Activated CD8-positive, alpha-beta memory T cell treated with anti-CD3 and anti-CD28 coated beads for 24 hours (primary cell): ENCODE measurements at places on chromosomes 12 and 14.

DNA sequence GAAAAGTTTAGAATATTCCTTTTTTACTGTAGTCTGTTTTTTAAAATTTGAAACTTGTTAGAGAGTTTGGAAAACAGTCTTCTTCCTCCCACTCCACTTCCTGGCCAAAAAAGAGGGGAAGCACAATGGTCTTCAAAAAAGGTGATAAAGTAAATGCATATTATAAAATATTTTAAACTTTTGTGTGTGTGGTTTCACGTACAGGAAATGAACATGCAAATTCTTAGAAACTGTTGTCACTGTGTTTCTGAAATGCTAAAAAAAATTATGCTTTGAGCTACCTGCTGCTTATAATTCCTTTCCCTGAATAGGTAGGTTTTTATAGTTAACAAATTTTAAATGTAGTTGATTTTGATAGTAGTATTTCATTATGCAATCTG is 2.9 kb downstream of the FGFR1OP2 start:
- DNase-seq: no peak

DNA sequence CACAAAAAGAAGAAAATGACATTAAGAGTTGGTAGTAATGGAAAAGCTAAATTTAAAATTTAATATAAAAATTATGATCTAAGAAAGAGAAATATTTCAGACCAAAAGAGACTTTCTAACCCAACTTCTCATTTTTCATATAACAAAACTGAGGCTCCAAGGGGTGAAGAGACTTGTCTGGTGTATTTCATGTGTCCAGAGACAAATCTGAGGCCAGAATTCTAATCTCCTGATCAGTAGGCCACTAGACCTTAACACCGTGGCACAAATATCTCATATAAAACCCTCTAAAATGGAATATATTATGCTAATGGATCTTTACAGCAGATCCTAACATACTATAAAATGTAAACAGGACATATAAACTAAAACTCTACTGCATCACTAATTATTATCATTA is 275.7 kb upstream of the SLC16A7 start:
- DNase-seq: no peak

DNA sequence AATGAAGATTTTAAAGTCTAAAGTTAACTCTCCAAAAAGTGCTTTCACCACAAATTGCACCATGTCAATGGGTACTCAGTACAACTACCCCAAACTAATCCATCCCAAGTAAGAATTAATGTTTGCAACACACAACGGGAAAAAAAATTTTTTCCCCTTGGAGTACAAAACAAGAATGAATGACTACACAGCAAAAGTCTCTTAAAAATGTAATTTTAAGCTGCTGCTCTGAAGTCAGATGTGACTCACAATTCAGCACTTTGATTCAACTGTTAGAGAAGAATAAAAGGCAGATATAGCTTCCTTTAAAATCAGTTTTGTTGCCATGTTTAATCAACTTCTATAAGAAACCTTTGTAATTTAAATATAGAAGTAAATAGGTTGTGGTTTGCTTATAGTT is 42.5 kb upstream of the VPS33A start:
- no peak for DNase-seq

- no peak for DNase-seq
Measured at GRCh38 chr12:104736307-104736706, 221.8 kb downstream of the SLC41A2 start.

DNA sequence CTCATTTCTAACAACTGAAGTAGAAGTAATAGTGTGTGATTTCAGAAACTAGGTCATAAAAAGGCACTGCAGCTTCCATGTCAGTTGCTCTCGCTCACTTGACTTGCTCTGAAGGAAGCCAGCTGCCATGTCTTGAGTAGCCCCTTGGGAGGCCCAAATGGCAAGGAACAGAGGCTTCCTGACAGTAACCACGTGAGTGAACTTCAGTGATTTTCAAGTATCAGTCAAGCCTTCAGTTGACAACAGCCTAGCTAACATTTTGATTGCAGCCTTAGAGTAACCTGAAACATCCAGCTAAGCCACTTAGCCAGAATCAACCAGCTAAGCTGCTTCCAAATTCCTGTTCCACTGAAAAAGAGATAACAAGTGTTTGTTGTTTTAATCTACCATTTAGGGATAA is 26.7 kb downstream of the TOGARAM1 start:
- no peak for DNase-seq
